Stimulated activated CD4-positive, alpha-beta T cell treated with anti-CD3 and anti-CD28 coated beads, Interleukin-4, amount 100 ng/mL, for 1 hour (primary cell): ENCODE measurements at places on chromosomes 12 and 14.

GRCh38 chr12:2664721-2665577, 129.8 kb upstream of the FKBP4 start:
- DNase-seq: no peak

GRCh38 chr14:78469947-78470346, 299.8 kb downstream of the NRXN3 start:
- no peak for DNase-seq

DNA sequence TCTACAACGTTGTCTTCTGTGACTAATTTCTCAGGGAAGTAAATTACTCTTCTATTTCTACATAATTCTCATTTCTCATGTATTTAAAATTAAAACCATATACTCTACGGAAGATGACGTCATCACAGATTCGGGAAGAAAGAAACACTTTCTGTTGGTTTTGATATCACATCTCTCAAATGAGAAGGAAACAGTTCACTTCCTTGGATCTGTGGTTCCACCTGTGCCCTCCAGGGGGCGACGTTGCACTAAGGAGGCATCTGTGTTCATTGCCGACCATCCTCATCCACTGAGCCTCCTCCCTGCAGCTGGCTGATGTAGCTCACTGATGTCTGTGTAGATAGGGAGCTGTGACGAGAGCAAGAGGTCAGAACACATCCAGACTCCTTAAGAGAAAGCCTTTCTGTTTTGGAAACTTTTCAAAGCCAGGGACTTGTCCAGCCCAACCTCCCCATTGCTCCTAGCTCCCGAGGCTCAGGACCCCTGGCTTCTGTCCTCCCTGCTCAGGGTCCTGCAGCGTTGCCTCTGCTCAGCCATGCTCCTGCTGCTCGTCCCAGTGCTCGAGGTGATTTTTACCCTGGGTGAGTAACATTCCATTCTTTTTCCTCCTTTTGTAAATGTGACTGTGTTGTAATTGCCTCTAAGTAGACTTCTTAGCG, 172.7 kb upstream of the OR4E1 start:
- peak; percentile 75 for DNase-seq

GRCh38 chr12:67243260-67243659, 25.9 kb upstream of the CAND1 start:
- DNase-seq: no peak

DNA sequence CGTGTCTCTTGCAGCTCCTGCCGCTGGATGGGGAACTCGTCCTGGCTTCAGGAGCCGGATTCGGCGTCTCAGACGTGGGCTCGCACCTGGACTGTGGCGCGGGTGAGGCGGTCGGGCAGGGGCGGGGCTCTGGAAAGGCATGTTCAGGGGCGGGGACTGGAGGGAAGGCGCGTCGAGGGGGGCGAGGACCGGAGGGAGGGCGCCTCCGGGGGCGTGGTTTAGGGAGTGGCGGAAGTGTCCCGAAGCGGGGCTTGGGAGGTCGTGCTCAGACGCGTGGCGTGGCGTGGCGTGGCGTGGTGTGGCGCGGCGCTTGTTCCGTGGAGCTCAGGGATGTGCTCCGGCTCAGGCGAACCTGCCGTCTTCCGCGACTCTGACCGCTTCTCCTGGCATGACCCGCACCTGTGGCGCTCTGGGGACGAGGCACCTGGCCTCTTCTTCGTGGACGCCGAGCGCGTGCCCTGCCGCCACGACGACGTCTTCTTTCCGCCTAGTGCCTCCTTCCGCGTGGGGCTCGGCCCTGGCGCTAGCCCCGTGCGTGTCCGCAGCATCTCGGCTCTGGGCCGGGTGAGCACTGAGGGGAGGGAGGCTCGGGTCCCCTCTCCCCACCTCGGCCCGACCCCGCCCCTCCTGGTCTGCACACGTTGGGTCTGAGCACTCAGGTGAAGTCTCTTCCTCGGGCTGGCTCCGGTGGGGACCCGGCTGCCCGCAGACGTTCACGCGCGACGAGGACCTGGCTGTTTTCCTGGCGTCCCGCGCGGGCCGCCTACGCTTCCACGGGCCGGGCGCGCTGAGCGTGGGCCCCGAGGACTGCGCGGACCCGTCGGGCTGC, 6.2 kb downstream of the AMN start:
- peak; percentile 76 for DNase-seq
